Fibroblast of pulmonary artery (primary cell): ENCODE measurements at places on chromosomes 4 and X.

- DNase-seq, result peak; percentile 47
These were observed 32.1 kb upstream of the RAPGEF2 start for GRCh38 chr4:159070742-159071141.

DNA sequence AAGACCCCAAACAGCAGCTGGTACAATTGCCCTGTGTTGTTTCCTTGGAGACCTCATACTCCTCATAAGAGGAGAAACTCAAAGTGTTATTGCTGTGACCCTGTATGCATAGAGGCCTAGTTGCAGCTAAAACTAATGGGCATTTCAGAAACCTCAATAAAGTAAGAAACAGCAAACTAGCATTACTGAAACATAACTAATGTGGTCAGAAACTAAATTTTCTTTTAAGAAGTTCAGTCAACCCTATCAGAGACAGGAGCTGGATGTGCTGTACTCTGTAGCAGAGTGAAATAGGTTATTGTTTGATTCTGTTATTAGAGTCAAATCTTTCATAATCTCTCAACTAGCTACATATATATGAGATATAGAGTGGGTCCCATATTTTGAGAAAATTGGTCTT lies 257.5 kb upstream of the IRS4 start:
- DNase-seq, result no peak

- no peak for DNase-seq
These were observed 674.8 kb upstream of the INTU start for GRCh38 chr4:126957987-126958386.

GRCh38 chr4:7839856-7840255 lies 99.8 kb downstream of the AFAP1 start:
- no peak for DNase-seq

DNA sequence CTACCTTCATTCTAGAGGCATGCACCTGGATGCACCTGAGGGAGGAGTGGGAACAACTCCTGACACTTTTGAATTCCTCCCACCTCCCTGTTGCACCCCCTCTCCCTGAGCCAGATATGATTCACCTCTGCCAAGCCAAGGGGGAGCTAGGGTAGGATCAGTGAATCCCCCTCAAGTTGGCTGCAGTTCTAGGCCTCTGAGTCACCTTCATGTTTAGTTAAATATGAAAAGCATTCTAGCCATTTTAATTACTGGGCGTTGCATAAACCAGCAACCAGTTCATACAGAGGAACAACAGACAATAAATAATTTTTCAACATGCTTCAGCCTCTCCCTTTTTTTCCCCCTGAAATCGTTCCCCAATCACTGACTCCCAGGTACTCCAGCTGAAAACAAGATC lies 1440.2 kb downstream of the ADGRL3 start:
- DNase-seq, result no peak

DNA sequence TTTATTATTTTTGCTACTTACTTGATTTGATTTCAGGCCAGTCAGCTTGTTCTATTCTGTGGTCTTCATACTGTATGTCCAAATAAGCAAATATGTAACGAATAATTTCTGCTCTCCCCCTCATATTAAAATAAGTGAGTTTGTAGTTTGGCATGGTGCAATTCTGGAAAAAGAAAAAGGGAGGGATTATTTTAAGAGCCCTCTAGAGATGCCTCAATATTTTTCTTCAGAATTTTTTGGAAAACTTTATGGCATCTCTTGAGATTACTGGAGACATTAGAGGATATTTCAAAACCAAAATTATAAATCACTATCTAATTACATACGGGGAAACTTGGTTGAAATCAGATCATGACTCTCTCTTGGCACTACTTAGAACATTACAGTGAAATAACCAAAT lies 8.2 kb downstream of the HPGDS start:
- no peak for DNase-seq

DNA sequence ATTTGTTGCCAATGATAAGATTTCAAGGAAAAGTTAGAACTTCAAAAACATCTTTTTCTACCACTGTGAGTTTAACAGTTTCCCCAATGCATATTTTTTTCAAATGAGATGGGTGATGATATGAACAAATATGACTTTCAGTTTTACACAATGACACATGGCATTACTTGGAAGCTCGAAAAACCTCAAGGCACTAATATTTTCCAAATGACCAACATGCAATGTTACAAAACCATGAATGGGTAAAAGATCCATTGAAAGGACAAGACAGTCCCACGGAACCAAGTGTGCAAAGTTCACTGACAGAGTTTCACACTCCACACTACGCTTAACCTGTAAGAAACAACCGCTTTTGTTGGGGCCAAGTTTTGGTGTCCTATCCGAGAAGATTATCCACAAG lies 84.5 kb downstream of the CD99L2 start:
- DNase-seq, result no peak

DNA sequence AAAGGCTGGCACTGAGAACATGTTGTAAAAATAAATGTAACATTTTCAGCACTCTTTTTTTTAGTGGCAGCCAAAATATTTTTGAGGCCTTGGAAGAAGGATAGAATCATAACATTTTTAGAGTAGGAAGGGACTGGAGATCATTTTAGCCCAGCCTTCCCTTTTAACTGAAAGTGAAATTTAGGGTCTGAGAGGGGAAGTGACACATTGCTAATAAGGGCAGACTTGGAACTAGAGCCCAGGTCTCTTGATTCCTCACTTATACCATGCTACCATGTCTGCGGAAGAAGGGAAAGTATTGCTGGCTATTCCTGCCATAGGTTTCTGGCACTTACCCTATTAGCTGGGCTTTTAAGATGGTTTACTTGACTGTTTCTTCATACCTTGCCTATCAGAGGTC lies 4.8 kb downstream of the WDR44 start:
- no peak for DNase-seq

GRCh38 chr4:1344696-1345095 lies 2.3 kb upstream of the UVSSA start:
- DNase-seq, result no peak

DNA sequence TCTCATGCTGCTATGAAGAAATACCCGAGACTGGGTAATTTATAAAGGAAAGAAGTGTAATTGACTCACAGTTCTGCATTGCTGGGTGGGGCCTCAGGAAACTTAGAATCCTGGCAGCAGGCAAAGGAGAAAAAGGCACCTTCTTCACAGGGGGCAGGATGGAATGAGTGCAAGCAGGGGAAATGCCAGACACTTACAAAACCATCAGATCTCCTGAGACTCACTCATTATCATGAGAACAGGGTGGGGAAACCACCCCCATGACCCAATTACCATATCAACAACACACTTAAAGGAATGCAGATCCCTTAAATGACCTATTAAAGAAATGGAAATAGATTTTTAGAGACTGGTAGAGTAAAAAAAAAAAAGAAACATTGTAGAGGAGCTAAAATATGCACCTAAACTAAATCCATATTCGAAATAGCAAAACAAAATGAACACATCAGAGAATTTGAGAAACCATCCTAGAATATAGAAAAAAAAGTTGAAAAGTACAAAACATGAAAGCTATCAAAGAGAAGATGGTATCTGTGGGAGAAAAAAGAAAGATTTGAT lies 104.3 kb upstream of the UGT8 start:
- DNase-seq, result no peak

DNA sequence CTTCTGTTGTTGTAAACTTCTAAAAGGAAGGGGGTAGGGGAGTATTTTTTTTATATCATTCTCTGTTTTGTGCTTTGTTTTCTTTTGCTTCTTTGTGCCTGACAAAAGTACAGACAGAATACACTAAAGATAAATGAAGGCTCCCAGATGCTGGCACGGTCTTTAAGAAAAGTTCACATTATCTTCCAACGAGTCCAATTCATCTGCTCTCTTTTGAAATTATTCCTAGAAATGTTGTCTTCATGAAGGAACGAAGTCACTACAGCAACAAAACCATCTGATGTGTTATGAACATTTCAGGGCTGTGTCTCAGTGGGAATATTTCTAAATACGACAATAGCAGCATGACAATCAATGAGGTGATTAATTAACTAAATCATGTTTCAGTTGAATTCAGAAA lies 813.8 kb upstream of the HTR2C start:
- DNase-seq, result no peak

DNA sequence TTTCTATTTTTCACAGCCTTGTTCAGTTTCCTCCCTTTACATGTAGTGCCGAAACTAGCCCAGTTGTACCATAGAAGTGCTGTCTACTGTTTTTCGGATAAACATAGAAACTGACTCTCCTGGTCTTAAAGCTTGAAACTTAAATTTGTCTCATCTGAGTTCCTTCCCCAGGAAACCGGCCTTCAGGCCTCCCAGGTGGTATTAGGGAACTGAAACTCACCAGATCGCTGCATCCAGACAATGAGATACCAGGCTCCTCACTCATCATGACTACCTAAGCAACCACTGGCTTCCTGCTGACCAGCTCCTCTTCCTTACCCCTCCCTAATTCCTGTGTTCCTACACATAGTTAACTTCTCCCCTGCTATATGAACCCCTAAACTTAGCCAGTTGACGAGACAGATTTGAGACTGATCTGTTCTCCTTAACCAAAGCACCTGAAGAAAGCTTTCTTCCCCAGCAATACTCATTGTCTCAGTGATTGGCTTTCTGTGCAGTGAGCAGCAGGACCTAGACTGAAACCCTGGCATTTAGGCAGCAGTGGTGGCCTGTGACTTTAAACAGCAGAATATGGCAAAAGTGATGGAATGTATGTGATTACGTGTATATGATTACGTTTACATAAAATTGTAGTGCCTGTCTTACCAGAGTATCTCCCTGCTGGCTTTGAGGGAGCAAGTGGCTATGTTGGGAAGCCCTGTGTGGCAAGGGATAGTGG lies 959.1 kb upstream of the LCORL start:
- no peak for DNase-seq

- no peak for DNase-seq
These were observed 267.4 kb downstream of the ANK2 start for GRCh38 chr4:113316879-113317278.

DNA sequence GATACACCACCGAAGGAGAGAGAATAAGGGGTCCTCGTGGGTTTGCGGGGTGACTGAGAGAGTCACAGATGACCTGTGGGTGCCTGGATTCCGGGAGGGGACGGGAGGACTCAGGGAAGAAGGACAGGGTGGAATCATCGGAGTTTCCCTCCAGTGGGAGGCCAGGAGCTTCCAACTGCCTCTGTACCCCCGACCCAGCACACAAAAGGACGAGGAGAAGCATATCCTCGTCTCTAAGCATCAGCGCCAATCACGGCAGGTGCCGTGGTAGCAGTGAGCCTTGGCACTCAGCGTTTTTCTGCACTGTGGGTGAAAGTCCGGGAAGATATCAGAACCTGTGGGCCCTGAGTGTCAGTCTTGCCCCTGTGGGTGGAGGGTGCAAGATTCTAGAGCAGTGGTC lies 62.0 kb downstream of the ASMT start:
- no peak for DNase-seq

GRCh38 chr4:70057651-70058050 lies 7.4 kb downstream of the HTN1 start:
- no peak for DNase-seq

GRCh38 chrX:151754047-151754429 lies 19.5 kb downstream of the CNGA2 start:
- DNase-seq, result peak; percentile 22

- DNase-seq, result no peak
These were observed 16.0 kb downstream of the CLOCK start for GRCh38 chr4:55530691-55531090.

- no peak for DNase-seq
These were observed 5.0 kb downstream of the F8A1 start for GRCh38 chrX:154890990-154891639.

DNA sequence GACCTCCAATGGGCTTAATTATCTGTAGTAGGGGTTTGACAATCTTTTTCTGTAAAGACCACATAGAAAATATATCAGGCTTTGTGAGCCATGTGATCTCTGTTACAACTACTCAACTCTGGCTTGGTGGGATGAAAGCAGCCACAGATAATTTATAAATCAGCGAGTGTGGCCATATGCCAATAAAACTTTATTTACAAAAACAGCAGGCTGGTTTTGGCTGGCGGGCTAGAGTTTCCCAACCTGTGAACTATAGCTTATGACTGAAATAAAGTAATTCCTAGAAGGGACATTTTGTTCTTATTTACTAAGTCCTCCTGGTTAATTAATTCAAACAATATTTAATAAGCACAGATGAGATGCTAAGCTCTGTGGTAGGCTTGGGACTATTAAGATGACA lies 35.9 kb upstream of the AMELX start:
- DNase-seq, result no peak

DNA sequence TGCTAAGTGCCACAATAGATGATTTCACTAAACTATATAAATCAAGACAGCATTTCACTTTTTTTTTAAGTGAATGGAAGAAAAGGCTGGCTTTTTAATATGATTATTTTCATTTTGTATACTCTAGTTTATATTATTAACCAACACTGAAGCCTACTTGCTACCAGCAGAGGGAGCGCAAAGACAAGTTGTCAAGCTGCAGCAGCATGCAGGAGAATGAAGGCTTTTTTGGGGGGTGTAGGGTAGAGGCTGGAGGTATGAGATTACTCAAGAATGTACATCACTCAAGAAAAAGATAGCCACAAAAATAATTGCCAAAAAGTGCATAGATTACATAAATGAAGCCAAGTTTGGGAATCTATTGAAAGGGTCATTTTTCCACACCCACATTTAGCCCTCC lies 519.5 kb downstream of the FGF13 start:
- DNase-seq, result peak; percentile 0

GRCh38 chrX:93420090-93420489 lies 253.3 kb downstream of the NAP1L3 start:
- DNase-seq, result no peak

DNA sequence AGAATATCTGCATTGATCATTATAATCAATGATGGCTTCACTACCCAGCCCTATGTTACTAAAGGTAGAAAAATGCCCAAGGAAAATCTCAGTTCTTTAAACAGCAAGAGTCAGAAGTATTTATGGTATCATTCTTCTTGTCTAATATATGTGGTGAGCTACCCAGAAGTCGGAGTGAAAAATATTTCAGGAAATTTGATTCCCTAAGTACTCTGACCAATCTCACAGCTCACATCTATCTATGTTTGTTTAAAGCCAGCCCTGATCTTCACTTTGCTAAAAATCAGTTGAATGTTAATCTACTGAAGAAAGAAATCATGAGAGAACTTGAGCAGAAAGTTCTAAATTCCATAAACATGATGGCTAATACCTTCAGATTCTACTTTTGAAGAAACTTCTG lies 522.9 kb upstream of the SLIT2 start:
- no peak for DNase-seq

GRCh38 chr4:89316211-89316610 lies 8.6 kb upstream of the GPRIN3 start:
- peak; percentile 27 for DNase-seq

DNA sequence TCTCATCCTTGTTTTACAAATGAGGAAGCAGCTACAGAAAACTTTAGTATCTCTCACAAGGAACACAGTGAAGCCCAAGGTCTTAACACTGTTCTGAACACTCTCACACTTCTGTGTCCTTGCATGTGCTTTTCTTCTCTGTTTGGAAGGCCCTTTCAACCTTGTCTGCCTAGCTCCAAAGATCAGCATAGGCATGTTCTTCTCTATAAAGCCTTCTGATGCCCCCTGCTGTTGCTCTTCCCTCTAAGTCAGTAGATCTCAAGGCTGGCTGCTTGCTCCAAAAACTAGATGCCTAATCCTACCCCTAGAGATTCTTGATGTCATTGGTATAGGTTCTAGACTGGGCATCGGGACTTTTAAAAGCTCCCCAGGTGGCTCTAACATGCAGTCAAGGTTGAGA lies 5.9 kb downstream of the APOO start:
- DNase-seq, result peak; percentile 90

GRCh38 chrX:69124108-69124507 lies 41.1 kb downstream of the PJA1 start:
- DNase-seq, result peak; percentile 33

- DNase-seq, result no peak
These were observed 9.4 kb upstream of the PAK3 start for GRCh38 chrX:111086591-111087006.

- DNase-seq, result peak; percentile 5
These were observed 191.0 kb downstream of the PRDM5 start for GRCh38 chr4:120731561-120731960.

GRCh38 chrX:22105231-22105630 lies 73.1 kb downstream of the PHEX start:
- peak; percentile 26 for DNase-seq
